Astrocyte of the spinal cord (primary cell): ENCODE measurements at places on chromosomes 11 and 22.

DNA sequence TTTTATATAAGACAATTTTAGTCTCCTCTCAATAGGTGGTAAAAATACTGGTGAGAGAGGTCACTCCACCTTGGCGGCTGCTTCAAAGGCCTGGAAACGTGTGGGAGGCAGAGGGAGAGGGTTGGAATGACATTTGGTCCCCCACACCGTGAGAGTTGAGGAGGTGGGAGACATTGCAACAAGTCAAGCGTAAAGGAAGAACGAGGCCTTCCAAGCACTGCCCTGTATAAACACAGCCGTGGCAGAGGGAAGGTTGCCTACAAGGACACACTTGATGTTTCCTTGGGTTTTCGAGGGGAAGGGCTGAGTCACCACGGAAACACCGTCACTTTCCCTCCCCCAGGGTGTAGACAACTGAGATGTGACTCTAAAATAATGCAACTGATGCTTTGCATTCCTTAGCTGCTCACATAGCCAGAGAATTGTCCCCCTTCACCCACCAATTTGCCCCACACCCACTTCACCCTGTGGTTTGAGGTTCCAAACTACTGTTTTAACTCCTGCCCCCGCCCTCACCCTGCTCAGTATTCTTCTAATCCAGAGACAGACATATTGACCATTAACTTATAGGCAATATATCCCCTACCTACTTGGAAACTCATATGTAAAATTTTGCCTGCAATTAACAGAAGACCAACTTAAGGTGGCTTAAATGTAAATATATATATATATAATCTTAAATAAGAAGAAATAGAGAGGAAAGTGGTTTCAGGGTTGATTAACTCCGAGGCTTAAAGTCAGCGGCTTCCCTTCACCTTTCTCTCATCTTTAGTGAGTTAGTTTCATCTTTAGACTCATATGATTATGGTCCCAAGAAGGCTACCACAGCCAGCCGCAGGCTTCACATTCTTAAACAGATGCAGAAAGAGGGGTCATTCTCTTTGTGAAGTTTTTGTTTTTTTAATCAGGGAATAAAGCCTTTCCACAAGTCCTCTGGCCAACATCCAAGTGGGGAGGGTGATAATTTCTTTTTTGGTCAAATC is 54.1 kb upstream of the BDNF start:
- peak; percentile 93 for DNase-seq

DNA sequence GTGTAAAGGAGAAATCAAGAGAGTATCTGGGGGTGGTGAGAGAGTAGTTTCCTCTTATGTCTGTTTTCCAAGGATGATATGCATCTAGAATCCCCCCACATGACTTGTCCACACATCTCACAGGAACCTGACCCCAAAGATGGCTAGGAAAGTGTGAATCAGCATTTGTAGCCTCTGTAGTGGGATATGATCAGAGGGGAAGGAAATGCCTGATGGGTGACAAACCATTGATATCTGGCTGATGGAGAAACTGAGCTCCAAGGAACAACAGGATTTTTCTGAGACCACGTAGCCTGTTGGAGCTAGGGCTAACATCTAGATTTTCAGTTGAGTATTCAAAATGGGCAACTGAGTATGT is 369.4 kb downstream of the DDX10 start:
- peak; percentile 67 for DNase-seq

DNA sequence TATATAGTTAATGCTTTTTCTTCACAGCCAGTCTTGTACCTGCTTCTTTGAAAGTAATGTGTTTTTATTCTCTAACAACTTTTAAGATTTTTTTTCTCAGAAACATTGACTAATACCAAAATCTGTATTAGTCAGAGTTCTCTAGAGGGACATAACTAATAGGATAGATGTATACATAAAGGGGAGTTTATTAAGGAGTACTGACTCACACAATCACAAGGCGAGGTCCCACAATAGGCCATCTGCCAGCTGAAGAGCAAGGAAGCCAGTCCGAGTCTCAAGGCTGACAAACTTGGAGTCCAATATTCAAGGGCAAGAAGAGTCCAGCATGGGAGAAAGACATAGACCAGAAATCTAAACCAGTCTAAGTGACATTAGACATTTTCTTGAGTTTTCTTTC is 140.0 kb downstream of the RAB38 start:
- DNase-seq: no peak

GRCh38 chr11:96152623-96153022 is 190.4 kb downstream of the MAML2 start:
- no peak for DNase-seq

- peak; percentile 78 for DNase-seq
Measured at GRCh38 chr11:69444381-69445130, 36.9 kb upstream of the LINC01488 start.

GRCh38 chr11:134524896-134525845 is 113.1 kb upstream of the B3GAT1 start:
- no peak for DNase-seq
